NCI-H1694 treated with DMSO at 0.1 percent for 48 hours (cell line): ENCODE measurements at places on chromosomes 2 and 18.
A peak's percentile ranks its signal among the peaks of the same experiment; 100 is the strongest.

- DNase-seq, result peak; percentile 4
These were observed 1322.0 kb downstream of the LRP1B start for GRCh38 chr2:140808820-140809219.

- DNase-seq, result no peak
These were observed 517.9 kb upstream of the SPHKAP start for GRCh38 chr2:228699400-228699799.

DNA sequence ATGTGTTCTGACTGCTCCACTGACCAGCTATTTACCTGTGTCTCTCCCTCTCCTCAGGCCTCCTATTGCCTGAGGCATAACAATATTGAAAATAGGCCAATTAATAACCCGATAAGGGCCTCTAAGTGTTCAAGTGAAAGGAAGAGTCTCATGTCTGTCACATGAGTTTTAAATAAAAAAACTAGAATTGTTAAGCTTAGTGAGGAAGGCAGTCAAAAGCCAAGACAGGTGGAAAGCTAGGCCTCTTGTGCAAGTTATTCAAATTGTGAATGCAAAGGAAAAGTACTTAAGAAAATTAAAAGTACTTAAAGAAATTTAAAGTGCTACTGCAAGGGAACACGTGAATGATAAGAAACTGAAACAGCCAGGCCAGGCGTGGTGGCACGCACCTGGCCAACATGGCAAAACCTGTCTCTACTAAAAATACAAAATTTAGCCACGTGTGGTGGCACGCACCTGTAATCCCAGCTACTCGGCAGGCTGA, 44.9 kb upstream of the TAF4B start:
- DNase-seq, result no peak

GRCh38 chr18:79634593-79635426, 44.8 kb upstream of the CTDP1 start:
- no peak for DNase-seq

- DNase-seq, result no peak
These were observed 97.2 kb upstream of the GPC1 start for GRCh38 chr2:240338274-240338673.

DNA sequence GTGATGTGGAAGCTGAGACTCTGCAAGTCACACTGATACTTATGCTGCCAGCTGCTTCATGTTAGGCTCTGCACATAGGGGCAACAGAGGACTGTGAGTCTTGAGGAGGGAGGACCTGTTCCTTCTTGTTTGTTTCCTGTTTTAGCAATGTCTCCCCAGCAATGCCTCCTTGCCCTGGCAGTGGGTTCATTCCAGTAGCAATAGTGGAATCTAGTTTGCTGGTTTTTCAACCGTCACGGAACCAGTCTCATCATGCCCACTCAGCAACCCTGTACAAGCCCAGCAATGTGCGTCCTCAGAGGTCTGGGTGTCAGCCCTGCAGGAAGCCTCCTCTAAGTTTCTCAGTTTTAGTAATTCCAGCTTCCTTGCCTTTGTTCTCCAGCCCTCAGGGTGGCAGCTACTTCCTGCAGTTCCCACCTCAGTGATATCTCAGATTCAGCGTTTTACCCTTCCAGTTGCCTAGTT, 20.5 kb upstream of the ITGB6 start:
- no peak for DNase-seq

DNA sequence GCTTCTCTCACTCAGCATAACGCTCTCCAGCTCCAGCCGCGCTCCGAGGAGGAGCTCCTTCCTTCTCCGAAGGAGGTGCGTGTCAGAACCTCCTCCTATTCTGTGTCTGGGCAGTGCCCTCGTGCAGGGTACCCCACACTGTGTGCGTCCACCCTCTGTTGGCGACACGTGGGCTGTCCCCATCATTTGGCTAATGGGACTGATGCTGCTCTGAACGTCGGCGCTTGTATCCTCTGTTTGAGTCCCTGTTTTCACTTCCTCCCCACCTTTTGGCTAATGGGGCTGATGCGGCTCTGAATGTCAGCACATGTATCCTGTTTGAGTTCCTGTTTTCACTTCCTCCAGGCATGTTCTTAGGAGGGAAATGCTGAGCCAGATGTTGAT, 22.2 kb downstream of the KCNG2 start:
- DNase-seq, result no peak

DNA sequence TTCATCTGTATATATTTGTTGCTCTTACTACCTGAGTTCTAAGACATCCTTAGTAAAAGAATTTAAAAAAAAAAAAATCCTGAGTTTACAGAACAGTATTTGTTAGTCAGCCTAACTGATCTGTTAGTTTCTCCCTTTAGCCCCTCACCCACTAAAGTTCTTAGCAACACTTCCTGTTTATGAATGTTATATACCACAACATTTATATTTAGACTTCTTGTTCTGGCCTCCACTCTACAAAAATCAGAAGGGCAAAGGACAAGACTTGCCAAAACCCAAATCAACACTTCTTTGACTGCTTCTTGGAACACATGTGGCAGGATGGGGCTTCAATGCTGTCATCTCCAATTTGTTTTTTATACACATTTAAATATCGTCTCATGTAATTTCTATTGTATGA, 71.1 kb downstream of the MGAT5 start:
- DNase-seq, result no peak

DNA sequence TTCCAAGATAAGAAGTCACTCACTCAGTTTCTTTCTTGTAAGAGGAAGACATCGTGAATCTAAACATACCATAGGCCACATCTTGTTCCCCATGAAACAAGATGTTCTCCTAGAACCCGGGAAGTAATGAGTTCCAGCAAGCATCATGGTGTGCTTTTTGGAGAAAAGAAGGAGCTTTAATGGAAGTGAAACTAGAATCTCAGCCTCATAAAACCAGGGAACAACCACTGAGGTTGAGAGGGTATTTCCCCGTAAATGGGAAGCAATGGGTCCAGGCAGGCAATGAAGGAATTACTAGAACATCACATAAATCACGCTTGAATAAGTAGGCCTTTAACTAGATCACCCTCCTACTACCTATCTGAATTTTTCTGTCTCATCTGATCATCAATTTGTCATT, 40.3 kb downstream of the PSTPIP2 start:
- DNase-seq, result no peak

DNA sequence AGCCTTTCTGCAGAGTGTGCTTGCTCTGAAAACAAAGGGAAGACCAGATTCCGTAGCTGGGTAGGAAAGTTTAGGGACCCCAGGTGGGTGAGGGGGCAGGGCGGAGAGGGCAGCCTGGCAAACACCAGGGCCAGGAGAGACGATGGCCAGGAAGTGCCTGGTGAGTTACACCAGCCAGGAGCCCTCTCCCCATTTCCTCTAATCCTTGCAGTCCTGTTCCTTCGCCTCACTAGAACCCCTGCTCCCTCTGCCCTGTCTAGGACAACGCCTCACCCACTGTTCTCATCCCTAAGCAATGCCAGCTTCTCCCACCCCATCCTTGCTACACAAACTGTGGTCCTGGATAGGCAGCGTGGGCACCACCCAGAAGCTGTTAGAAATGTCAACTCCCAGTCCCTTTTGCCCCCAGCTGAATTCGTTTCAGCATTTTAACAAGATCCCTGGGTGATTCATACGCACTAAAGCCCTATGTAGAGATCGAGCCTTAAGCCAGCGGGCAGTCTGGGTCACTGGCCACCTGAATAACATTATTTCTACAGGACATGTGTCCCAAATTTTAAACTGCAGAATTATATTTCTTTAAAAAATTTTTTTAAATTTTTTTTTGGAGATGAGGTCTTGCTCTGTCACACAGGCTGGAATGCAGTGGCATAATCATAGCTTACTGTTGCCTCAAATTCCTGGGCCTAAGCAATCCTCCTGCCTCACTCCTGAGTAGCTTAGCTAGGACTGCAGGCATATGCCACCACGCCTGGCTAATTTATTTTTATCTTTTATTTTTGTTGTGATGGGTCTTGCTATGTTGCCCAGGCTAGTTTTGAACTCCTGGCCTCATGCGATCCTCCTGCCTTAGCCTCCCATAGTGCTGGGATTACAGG, 10.9 kb downstream of the WIPF1 start:
- DNase-seq, result no peak

GRCh38 chr2:223721746-223722145, 115.6 kb downstream of the AP1S3 start:
- no peak for DNase-seq

- DNase-seq, result no peak
These were observed 211.1 kb downstream of the ALPK2 start for GRCh38 chr18:58417752-58418151.

GRCh38 chr2:75100011-75100800, 99.1 kb downstream of the TACR1 start:
- peak; percentile 67 for DNase-seq

- no peak for DNase-seq
These were observed 246.9 kb upstream of the SLC39A10 start for GRCh38 chr2:195410074-195410671.

DNA sequence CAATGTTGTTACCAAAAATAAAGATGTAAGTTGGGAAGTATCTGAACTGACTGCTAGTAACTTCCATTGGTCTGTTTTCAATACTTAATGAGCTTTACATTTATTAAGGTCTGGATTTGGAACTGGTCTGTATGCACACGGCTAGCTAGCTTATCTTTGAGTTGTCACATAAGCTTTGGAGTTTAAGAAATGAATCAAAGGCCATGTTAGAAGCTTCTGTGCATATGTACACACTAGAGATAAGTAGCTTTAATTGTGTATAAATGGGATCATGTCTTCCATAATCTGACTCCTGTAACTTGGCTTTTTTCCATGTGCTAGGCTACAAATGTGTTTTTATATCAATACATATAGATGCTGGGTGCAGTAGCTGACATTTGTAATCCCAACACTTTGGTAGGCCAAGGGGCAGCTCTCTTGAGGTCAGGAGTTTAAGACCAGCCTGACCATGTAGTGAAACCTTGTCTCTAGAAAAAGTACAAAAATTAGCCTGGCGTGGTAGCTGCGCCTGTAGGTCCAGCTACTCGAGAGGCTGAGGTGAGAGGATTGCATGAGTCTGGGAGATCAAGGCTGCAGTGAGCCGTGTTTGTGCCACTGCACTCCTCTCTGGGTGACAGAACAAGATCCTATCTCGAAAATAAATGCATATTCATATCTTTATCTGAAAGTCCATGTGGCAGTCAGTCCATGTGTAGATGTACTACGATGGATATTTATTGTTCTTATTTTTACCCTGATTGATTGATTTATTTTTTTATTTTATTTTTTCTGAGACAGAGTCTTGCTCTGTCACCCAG, 27.2 kb downstream of the ATIC start:
- no peak for DNase-seq

GRCh38 chr2:42073739-42074503, 26.1 kb downstream of the PKDCC start:
- no peak for DNase-seq

DNA sequence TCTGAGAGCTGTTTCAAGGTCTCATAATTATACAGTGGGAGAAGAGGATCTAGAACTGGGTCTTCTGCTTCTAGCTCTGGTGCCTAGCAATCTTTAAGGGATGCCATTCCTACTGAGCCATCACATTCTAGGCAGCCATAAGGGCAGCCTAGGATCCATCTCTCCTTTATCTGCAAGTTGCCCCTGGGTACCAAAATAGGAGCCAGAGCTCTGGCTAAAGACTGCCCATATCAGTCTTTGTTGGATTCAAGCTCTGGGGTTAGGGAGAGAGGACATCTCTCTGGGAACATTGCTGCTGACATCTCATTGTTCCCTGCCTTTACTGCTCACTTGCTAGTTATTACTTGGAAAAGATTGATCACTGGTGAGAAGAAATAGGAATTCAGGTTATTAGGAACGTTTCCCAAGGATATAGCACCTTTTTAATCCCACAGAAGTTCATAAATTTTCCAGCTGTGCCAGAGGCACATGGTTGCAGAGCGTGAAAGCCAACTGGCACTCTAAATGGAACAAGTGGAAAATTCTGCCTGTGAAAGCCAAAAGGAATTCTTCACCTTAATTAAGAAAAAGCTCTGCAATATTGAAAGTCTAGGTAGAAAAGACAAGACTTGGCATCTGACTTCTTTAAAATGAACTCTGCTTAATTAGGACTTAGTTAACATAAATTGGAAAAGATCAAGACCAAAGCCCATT, 102.2 kb downstream of the CDC42EP3 start:
- no peak for DNase-seq

DNA sequence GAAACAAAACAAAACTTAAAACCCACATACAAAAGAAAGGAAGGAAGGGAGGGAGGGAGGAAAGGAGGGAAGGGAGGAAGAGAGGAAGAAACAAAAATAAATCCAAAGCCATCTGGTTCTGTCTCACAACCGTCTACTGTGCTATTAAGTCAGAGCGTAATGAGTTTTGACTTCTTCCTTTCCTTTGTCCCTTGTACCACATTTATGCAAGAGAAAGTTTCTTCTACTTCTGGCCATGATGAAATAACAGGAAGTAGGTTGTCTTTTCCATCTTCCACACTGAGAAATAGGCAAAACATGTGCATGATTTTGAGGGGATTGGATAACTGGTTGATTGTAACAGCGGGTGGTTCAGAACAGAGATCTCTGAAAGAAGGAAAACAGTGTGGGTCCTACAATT, 121.4 kb downstream of the CTAGE1 start:
- no peak for DNase-seq

GRCh38 chr2:172389685-172390339, 37.6 kb upstream of the ITGA6 start:
- DNase-seq, result no peak

GRCh38 chr2:227082286-227082685, 81.7 kb downstream of the COL4A4 start:
- no peak for DNase-seq

DNA sequence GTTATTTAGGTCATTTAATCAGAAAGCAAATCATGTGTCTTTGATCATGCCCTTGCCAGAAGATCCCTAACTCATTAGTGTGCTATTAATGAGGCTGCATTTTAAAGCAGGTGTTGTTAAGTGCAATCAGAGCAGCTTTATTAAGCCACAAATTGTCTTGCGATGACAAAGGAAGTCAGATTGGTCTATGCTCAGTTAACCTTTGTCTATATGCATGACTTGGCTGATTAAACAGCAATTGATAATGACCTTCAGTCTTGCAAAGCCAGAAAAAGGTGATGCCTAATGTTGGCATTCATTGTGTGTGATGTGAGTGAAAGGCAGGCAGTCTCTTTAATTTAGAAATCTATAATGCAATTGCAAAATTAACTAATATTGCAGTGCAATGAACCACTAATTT, 166.9 kb downstream of the RND3 start:
- DNase-seq, result no peak

- no peak for DNase-seq
These were observed 41.4 kb upstream of the NABP1 start for GRCh38 chr2:191636586-191636985.

- DNase-seq, result no peak
These were observed 3.4 kb downstream of the TMEM185B start for GRCh38 chr2:120219766-120220165.

DNA sequence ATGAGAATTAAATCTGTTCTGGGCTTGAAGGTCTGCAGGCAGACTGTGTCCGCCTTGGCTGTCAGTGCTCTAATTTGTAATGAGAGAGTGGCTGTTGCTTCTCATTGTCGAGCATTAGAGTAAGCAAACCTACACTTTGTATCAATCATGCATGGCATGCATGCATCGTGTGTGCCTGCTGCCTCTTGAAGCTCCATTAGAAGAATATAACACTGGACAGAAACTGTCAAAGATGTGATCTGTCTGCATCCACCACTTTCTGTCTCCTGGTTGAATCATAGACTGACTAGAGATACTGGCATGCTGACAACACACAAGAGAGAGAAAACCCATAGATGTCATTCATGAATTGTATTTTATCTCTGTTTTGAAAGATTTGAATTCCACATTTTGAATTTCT, 275.0 kb upstream of the NXPH2 start:
- DNase-seq, result no peak

GRCh38 chr2:154974041-154974440, 275.5 kb downstream of the KCNJ3 start:
- DNase-seq, result no peak

GRCh38 chr2:37554687-37555086, 116.8 kb downstream of the CDC42EP3 start:
- no peak for DNase-seq
